ENCODE measurements at places on chromosomes 1 and 21.
A peak's percentile ranks its signal among the peaks of the same experiment; 100 is the strongest.

DNA sequence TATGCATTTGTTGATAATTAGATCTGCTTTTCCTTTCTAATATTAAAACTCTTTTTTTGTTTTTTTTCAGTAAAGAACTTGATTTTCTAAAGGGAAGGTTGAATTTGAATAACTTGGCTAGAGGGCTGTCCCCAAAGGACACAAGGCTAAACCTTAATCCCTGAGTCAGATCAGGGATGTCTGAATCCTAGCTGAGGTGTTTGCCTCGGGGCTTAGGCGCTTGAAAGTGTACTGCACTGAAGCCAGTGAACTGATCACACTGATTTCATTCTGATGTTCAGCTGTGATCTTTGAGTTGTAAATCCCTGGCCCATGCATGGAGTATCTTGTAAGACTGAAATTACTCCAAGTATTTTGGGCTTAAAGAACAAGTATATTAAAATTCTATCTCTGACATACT lies 42.8 kb downstream of the MTR start:
- DNase-seq: no peak

GRCh38 chr1:19390901-19391595 lies 78.9 kb downstream of the SLC66A1 start:
- peak; percentile 70 for DNase-seq

- no peak for DNase-seq
Observed at GRCh38 chr1:28926629-28927265, 12.4 kb downstream of the EPB41 start.

DNA sequence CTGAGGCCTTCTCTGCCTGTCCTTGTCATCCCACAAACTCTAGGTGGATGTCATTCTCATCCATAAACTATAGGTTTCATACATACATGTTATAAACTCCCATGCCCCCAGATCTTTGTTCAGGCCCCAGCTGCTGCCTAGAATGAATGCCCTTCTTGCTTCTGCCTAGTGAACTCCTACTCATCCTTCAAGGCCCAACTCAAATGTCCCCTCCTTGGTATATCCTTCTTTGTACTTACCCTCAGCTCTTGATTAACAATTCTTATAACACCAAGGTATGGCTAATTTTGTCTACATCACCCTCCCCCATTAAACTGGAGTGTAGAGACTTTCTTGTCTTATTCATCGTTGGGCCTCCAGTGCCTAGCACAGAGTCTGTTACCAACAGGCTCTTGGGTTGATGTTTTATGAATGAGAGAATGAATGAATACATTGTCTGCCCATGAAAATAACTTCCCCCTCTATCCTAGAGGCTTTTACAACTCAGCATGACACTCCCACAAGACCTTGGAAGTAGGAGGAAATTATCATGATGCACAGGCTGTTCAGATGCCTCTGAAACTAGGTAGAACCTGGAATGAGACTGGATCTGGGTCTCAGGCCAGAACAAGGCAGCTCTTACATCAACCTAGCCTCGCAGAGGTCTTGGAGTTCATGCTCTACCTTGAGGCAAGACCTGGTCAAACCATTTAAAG lies 26.9 kb downstream of the EPHB2 start:
- no peak for DNase-seq

DNA sequence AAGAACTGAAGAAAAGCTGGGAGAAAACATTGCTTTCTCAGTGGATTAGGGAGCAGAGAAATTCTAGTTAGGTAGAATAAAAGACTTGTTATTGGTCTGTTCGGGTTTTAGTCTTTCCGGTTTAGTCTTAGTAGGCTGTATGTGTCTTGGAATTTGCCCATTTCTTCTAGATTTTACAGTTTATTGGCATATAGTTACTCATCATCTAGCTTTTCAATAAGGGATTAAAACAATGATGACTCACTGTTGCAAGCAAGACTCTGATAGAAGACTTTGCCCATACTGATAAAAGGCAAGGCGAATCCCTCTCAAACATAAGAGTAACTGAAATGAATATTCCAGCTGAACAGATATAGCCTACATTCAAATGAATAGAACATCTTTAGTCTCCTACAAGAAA lies 62.3 kb downstream of the GPR137B start:
- DNase-seq: no peak
